Posterior vena cava (tissue), 2 donors: ENCODE measurements at places on chromosomes 3 and 15. TPM values are rescaled to one million over a fixed set of nuclear protein-coding genes. Genes with fewer than 3 reads are reported as not detected.

Gene STRC
- 0.56 TPM for total RNA-seq

- DNase-seq = no peak
Observed at GRCh38 chr3:127857333-127857732, 35.0 kb upstream of the MGLL start.

Gene ANP32A
- total RNA-seq = 82.4 TPM

DNA sequence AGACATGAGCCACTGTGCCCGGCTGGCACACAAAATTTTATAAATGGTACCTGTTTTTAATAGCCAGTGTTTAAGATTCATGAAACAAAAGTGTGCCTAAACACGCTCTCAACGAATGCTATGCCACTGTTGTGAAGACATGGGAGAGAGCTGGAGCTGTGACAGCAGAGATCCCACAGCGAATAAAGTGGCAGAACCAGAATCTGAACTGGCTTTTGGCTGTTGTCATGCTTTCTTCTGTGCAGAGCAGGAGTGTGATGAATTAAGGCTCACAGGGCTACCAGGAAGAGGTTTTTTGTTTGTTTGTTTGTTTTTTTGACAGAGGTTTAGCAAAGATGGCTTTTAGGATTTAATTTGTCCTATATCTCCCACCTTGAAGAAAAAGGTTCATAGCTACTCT, 14.5 kb downstream of the PTPRG start:
- DNase-seq = no peak

Gene APH1B
- 21.2 TPM for total RNA-seq

DNA sequence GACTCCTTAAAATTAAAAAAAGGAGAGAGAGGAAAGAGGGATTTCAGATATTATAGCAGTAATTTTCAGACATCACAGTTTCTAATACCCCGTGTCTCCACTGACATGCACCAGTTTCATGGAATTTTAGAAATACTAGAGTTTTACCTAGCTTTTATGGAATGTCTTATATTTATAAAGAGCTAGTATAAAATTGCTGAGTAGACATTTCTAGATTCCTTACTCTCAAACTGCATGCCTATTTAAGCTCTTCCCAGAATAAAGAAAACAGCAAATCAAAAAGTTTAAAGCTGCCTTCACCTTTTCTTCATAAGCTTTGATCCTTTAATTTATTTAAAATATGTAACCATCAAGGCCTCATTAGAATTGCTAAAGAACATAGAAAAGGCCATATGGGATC, 247.4 kb upstream of the IL12A start:
- no peak for DNase-seq

DNA sequence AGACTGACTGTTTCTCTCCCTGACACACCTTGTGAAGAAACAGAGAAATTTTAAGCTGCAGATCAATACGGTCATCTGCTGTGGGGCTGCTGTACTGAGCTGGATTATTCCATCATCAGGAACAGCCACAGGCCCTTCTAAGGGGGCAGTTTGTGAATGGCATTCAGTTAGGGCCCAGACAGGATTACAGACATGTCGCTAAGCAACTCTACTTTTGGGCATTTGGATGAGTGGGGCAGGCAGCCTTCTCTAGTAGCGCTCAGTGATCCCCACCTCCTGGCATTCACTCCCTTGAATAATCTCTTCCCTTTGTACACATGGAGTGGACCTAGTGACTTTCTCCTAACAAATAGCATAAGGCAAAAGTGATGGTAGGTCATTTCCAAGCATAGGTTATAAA, 144.4 kb upstream of the RARB start:
- no peak for DNase-seq

Gene LTF
- 3.7 TPM for total RNA-seq

DNA sequence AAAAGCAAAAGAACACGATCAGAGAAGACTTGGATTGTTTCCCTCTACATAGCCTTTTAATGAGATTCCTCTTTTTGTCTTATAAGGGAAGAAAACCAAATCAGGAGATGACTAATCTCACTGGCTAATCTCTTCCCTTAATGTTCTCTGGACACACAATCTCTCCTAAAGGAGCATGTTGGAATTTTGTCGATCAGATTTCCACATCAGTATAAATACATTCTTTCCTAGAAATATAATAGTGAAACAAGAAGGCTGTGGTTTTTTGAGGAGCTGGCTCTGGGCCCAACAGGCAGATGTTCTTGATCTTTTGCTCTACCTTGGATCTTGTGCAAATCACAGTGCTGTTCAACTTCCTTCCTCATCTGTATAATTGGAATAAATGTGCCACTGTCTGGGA, 94.0 kb downstream of the GTPBP8 start:
- DNase-seq = peak; percentile 88

DNA sequence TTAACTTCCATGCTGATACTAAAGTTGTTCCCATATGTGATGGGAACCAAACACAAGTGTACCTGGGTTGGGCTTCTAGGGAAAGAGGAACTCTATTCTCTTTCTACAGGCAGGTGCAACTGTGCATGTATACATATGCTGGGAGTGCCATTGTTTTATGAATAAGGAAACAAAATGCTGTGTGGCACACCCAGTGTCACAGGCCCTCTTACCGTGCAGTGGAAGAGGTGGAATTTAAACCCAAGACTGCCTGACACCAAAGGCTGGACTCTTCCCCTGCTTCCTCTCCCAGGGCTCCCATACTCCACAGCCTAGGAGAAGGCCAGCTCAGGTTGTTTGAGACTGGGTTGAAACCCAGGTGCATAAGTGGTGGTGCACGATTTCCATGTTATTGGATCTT, 1.9 kb upstream of the FETUB start:
- no peak for DNase-seq
